CD4-positive, alpha-beta memory T cell (primary cell): ENCODE measurements at places on chromosomes 4 and X.

DNA sequence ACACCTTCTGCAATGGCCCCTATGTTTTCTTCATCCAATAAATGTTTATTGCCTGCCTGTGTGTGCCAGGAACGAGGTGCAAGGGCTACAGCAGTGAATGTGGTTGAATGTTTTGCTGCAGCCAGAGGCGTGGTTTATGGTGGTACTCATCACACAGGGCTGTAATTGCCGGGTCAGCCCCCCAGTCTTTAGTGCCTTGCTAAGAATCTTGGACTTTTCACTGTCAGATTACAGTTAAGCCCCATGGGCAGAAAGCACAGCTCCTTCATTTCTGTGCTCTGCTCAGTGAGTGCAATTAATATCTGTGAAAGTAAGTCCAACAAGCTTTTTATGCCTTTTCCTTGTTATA, 67.8 kb downstream of the TAPT1 start:
- no peaks in the 10 kb centered on the region for H3K4me1 ChIP-seq
- no peak overlapping the region for H3K4me3 ChIP-seq
- peaks cover 5% of the 10 kb centered on the region for H3K36me3 ChIP-seq
- no peaks in the 10 kb centered on the region for H3K27me3 ChIP-seq
- no peak overlapping the region for H3K27ac ChIP-seq
- DNase-seq, result no peak

GRCh38 chr4:128517096-128517738, 229.6 kb upstream of the PGRMC2 start:
- H3K36me3 ChIP-seq, result no peaks in the 10 kb centered on the region
- H3K27ac ChIP-seq, result no peak overlapping the region
- no peaks in the 10 kb centered on the region for H3K4me1 ChIP-seq
- H3K4me3 ChIP-seq, result no peak overlapping the region
- no peak for DNase-seq

DNA sequence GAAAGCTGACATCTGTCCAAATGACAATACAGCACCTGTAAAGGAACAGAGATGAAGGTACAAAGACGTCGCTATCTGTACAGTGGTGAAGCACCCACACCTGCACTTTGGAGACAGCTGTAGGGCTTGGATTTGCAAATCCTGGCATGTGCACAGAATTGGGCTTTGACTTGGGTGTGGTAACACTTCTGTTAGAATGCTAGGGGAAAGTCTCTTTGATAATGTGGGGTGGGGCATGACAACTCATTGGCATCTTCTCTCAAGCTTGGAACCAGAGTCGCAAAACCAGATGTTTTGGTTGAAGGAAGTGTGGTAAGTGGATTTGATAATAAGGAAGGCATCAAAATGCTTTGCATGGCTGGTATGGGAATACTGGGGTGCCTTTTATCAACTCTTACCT, 55.5 kb downstream of the VCX3B start:
- no peak overlapping the region for H3K4me3 ChIP-seq
- no peaks in the 10 kb centered on the region for H3K36me3 ChIP-seq
- DNase-seq, result no peak
- no peaks in the 10 kb centered on the region for H3K27me3 ChIP-seq

DNA sequence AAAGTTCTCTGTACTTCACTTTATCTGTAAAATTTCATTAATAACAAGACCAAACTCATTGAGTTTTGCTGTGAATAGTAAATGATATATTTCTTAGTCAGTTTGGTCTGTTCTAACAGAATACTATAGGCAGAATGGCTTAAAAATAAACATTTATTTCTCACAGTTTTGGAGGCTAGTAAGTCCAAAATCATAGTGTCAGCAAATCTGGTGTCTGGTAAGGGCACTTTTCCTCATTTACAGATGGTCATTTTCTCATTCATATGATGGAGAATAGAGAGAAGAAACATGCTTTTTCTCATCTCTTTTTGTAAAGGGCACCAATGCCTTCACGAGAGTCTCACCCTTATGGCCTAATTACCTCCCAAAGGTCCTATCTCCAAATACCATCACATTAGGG, 415.1 kb downstream of the FAM133A start:
- no peak for DNase-seq
- H3K27ac ChIP-seq, result no peak overlapping the region
- no peaks in the 10 kb centered on the region for H3K27me3 ChIP-seq
- no peak overlapping the region for H3K4me3 ChIP-seq
- no peaks in the 10 kb centered on the region for H3K4me1 ChIP-seq
